Stimulated activated CD8-positive, alpha-beta memory T cell treated with anti-CD3 and anti-CD28 coated beads, Interleukin-12 subunit alpha, Interleukin-12 subunit beta, amount 100 ng/mL, for 4 hours (primary cell): ENCODE measurements at places on chromosomes 1 and 21.

DNA sequence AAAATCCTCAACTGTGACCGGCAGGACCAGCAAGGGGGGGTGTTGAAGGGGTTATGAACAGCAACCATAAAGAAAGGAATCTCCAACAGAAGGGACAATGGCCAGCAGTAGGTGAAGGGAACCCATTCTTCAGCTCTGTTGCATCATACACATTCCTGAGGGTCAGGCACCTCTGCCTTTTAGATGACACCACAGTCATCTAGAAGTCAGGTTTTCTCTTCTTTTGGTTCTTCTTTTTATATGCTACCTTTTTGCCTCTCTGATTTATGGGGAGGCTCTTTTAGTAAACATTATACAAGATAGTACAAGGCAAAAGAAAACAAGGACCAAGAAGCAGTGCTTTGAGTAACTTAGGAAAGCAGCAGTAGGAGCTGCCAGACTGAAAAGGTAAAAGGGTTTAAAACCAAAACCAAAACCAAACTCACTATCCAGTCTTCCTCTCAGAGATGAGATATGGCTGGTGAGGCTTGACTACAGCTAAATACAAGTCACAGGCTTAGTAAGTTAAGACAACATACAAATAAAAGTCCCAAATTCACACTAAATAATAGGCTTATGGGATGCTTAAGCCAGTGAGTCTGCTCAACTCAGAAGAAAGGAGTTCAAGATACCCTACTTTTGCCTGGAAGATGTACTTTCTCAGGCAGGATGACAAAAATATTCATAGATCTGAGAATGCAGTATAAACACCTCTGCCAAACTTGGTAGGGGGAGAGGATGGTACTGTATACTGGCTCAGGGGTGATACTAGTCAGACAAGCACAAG is 4.1 kb downstream of the TEX38 start:
- no peak for DNase-seq

- no peak for DNase-seq
Measured at GRCh38 chr1:158016651-158017335, 23.3 kb downstream of the KIRREL1 start.

DNA sequence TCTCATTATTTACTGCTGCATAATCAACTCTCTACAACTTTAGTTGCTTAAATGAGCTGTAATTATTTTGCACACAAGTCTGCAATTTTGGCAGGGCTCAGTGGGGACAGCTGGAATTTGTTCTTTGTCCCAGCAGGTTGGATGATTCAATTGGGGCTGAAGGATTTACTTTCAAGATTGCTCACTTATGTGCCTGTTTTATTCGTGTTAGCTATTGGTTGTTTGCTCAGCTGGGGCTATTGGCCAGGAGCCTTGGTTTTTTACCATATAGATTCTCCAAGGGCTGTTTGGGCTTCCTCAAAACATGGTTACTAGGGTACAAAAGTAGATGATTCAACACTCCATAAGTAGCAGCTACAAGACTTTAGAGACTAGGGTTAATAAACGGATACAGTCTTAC is 13.4 kb downstream of the OR10R2 start:
- no peak for DNase-seq

DNA sequence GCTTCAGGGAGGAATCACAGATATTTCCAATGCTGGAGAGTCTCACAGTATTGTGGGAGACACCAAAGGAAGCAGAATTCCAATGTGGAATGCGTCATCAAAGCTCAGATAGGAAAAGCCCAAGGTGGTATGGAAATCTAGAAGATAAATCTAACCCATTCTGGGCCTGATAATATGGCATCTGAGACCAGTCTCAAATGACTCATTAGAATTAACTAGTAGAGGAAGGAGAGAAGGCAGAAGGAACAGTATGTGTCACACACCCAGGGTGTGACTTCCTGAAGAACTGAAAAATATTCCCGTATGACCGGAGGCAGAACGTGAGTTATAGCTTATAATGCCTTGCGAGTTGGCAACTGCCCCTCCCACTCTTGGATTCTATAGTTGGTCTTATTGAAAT is 499.2 kb downstream of the PLPP3 start:
- no peak for DNase-seq

DNA sequence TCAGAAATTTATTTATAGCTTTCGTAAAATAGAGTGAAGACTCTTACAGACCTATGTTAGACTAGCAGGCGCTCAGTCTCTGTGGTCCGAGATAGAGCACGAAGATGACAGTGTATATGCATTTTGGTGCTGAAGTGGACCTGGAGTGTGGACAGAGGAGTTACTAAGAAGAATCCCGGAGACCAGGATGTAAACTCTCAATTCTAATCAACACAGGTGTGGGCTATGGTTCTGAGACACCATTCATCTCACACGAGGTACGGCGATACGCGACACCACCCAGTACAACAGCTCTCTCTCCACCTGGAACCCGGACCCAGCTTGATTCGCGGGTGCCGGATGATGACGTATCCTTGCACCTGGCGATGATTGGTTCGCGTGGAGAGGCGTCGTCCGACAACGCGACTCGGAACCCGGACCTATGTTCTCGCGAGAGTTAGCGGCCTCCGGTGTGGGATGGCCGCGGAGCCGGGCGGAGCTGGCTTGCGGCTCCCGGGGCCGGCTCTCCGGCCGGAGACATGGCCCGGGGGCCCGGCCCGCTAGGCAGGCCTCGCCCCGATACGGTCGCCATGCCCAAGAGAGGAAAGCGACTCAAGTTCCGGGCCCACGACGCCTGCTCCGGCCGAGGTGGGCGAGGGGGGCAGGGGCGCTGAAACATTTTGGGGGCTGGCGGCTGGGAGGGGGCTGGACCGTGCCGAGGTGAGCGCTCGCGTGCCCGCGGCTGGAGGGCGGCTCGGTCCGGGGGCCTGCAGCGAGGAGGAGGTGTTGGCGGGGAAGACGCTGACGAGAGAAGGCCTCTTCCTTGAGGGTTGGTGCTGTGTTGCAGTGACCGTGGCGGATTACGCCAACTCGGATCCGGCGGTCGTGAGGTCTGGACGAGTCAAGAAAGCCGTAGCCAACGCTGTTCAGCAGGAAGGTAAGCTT is at the start of gene TMEM183A:
Gene TMEM183A, plus strand, starts transcription at position 427 of the 924 bp plus-strand sequence. Its CDS starts 92 bp downstream, at position 519.
- peak; percentile 92 for DNase-seq

- DNase-seq: no peak
Measured at GRCh38 chr21:46229133-46229922, 754 bp upstream of the LSS start.

- DNase-seq: no peak
Measured at GRCh38 chr1:231668826-231669225, 42.2 kb downstream of the DISC1 start.
